ENCODE measurements at places on chromosomes 4 and X.

DNA sequence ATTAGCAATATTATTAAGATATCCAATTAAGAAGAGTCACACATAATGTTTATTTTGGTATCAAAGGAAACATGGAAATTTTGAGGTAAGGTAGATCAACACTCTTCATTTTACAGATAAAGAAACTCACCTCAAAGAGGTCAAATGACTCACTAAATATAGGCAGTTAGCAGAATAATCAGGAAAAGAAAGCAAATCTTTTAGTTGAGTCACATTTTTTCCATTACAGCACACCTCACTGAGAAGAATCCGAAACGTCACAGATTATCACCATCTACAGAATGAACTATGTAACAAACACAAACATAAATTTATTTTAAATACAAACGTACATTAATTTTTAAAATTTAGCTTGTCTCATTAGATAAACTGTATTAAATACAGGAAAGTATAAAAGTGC lies 70.1 kb downstream of the TMEM47 start:
- DNase-seq, result no peak

GRCh38 chr4:99134586-99134985 lies 9.5 kb downstream of the ADH4 start:
- peak; percentile 13 for DNase-seq

- no peak for DNase-seq
These were observed 349.8 kb upstream of the CPEB2 start for GRCh38 chr4:14652522-14652921.

DNA sequence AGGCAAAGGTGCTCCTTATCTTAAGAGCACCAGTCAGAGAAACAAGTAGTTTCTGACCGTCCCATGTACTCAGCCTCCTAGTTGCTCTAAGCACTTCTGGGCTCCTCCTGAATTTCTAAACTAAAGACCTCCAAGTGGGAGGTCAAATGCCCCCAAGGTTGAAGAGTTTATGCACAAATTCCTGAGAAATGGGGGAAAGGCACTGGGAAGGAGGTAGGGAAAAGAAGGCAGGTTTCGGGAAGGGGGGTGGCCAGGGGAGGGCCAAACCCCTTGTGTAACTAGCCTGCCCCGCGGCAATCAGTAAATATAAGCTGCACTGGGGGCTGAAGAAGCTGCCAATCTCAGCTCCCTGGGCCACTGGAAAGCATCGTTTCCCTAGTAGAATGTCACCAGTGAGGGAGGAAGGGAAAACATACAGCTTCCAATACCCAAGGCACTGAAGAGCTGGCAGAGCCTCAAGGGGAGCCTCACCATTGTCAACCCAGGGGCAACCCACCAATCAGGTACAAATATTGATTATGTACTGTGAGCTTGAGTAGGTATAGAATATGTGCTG lies 3.4 kb downstream of the FOXO4 start:
- DNase-seq, result no peak
